ENCODE measurements at places on chromosomes 2 and 18. TPM values are rescaled to one million over a fixed set of nuclear protein-coding genes. Genes with fewer than 3 reads are reported as not detected.

- DNase-seq: no peak
Measured at GRCh38 chr2:239760596-239760995, 264.5 kb downstream of the NDUFA10 start.

DNA sequence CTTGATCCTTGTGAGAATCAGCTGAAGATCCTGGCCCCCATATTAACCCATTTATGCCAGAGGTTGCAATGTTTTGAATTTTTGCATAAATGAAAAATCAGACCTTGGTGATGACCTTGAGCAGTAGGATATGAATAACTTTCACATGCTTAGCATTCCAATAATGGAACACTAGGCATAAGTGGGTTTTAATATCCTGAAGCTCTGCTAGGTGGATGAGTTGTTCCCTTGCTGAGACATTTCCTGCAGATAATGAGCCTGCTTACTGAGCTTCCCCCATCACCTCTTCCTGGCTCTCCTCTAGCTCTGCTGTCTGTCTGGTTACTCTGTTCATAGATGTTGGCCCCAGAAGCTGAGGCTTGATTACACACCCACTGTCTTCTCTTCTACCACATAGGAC lies 25.5 kb upstream of the SEC11C start:
- no peak for DNase-seq

DNA sequence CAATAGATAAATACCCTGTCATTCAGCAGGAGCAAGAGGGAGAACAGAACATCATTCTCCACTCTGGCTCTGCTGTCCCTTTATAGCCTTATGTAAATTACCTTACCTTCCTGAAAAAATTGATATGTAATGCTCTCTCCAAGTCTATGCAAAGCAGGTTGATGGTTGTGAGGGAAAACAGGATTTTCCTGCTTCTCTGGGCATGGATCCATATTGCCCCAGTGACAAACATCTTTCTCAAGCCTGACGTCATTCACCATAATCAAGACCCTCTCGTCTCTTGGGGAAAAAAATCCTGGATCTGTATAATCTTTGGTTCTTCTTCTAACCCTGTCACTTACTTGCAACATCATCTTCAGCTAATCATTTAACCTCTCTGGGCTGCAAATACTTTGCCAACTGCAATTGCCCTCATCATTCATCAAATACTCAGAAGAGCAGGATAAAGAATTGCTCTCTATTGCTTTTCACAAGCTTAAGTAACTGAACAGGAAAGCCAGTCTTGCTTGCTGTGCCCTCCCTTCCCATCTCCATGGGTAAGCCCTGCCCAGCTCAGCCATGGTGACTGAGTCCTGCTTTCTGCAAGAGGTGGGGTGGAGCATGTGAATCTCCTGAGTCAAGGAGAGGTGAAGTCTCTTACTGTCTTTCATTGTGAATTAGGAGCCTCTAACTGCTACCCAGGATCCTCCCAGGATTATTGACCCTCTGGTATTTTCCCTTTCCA lies 123.7 kb upstream of the KLF7 start:
- DNase-seq: no peak

The KLHL29 gene
- total RNA-seq: 3.6 TPM

The NT5DC4 gene
- total RNA-seq: 2.7 TPM

The XIRP2 gene
- not detected for total RNA-seq

DNA sequence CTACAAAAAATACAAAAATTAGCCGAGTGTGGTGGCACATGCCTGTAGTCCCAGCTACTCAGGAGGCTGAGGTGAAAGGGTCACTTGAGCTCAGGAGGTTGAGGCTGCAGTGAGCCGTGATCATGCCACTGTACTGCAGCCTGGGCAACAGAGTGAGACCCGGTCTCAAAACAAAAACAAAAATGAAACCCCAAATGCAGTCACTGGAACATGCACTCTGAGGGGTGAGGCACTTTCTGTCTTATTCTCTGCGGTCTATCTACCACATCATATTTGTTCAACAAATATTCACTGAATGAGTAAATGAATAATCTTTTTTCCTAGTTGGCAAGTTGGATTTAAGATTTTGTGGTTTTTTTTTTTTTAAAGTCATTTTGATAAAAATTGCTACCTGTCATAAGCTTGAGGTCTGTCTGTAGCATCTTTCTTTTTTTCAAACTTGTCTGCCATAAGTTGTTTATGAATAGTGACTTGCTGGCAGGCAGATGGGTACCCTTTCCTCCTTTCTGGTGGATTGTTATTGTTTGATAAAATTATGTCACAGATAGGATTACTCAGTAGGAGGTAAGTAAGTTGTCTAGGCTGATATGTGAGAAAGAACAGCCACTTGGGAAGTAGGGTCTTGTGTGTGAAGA lies 11.8 kb downstream of the CHRNA1 start:
- DNase-seq: no peak

DNA sequence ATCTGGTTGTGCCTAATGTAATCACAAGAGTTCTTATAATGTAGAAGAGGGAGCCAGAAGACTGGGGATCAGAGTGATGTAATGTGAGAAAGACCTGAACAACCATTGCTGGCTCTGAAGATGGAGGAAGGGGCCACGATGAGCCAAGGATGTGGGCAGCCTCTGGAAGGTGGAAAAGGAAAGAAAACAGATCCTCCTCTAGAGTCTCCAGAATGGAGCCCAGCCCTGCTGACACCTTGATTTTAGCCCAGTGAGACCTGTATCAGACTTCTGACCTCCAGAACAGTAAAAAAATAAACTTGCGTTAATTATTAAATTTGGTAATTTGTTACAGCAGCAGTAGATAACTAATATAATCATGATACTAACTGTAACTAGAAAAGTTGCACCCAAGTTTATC lies 3.1 kb downstream of the RBKS start:
- DNase-seq: no peak

The MOGAT1 gene
- total RNA-seq: not detected

Data from hepatocyte (in vitro differentiated cells).